ENCODE measurements at places on chromosomes 5 and 9.

GRCh38 chr5:160547061-160547460, 125.4 kb downstream of the PTTG1 start:
- DNase-seq = no peak

DNA sequence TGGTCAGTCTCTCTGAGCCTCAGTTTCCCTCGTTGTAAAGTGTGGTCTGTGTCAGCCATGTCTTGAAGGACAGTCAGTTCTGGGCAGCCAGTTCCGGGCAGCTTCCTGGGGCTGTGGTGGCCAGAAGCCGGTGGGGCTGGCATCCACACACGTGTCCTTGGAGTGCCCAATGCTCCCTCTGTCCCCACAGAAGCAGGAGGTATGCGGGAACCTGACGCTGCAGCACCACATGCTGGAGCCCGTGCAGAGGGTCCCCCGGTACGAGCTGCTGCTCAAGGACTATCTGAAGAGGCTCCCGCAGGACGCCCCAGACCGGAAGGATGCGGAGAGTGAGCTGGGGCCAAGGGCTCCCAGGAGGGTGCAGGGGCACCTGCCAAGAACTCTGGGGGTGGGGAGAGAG, 48.4 kb upstream of the SUSD3 start:
- no peak for DNase-seq

DNA sequence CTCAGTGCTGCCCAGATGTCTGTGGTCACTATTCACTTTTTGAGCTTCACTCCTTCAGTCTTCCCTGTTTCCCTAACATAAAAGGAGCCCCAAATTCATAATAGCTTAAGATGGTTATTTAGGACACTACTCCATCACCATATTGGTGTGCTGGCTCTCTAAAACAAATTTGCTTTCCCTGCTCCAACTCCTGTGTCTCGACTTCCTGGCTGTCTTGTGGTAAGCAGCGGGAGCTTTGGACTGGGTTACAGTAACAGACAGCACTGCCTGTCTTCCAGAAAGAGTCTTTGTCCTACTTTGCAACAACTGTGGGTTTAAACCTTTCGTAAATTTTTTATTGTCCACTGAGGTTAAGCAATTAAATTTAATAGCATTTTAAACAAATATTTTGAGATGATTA, 389.4 kb downstream of the CDH9 start:
- DNase-seq = no peak

- no peak for DNase-seq
Measured at GRCh38 chr9:136857581-136858412, 5.7 kb downstream of the MAMDC4 start.

DNA sequence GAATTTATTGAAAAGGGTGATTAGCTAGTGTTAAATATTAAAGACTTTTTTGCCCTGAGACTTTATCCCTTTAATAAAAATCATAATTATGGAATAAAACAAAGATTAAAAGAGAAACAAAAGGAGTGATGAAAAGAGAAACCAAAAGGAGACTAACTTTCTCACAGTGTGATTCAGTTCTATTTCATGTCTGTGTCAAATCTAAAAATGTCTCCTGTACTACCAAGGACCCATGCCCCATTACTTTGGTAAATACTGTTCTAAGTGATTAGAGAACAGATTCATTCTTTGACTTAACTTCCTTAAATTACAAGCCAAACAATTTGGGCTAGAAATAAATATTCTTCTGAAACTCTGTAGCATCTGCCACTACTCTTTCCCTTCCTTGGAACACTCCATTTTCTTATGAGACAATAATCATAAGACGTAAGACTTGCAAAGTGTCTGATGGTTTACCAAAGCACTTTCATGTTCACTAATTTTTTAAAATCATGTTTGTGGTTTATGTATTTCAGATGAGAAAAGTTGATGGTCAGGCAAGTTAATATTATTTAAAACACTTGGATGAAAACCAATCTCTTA, 319.0 kb downstream of the EBF1 start:
- DNase-seq = no peak

- no peak for DNase-seq
Measured at GRCh38 chr9:134570711-134571325, 70.8 kb upstream of the COL5A1 start.

DNA sequence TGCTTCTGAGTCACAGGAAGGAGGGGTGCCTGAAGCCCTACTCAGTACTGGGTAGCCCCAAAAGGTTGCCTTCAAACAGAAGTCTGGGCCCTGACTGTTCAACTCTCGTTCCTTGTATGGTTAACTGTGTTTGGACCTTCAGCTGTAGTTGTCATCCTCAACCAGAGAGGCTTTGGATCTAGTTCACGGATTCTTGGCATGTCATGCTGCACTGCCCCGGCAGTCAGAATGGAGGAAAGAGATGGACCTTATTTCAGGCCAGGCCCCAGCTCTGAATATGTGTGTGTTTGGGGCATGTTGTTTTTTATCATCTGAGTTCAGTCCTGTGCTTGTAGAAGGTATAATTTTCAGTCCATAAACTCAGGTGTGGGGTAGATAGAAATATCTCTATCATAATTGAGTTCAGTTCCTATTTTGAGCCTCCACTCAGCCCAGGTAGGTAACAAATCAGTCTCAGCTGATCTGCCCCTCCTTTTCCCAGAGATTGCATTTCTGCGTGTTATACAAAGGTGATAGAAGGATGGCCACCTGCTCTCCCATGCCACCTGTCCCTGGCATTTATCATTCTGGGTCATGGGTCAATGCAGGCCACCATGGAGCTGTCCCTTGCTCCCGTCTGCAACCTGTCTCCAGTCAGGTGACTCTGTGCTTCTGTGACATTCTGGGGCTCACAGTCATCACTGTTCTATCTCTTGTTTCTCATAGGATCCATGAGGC, 127.5 kb upstream of the CPEB4 start:
- no peak for DNase-seq

Measured in naive thymus-derived CD4-positive, alpha-beta T cell (primary cell).